GM23338 (cell line): ENCODE measurements at places on chromosomes 5 and 9. TPM values are rescaled to one million over a fixed set of nuclear protein-coding genes. Genes with fewer than 3 reads are reported as not detected.

Gene PCDHB4
- total RNA-seq, result 1.7 and 2.7 TPM in 2 replicates

Gene CCDC180
- 3.2 and 7.1 TPM in 2 replicates for total RNA-seq

Gene PCDHA8
- total RNA-seq, result 1.4 and 3.1 TPM in 2 replicates

Gene KLHL3
- 10.8 and 11.7 TPM in 2 replicates for total RNA-seq

Gene PCDHGA5
- 2.9 and 3.1 TPM in 2 replicates for total RNA-seq
